ENCODE measurements at places on chromosomes 16 and 17.

DNA sequence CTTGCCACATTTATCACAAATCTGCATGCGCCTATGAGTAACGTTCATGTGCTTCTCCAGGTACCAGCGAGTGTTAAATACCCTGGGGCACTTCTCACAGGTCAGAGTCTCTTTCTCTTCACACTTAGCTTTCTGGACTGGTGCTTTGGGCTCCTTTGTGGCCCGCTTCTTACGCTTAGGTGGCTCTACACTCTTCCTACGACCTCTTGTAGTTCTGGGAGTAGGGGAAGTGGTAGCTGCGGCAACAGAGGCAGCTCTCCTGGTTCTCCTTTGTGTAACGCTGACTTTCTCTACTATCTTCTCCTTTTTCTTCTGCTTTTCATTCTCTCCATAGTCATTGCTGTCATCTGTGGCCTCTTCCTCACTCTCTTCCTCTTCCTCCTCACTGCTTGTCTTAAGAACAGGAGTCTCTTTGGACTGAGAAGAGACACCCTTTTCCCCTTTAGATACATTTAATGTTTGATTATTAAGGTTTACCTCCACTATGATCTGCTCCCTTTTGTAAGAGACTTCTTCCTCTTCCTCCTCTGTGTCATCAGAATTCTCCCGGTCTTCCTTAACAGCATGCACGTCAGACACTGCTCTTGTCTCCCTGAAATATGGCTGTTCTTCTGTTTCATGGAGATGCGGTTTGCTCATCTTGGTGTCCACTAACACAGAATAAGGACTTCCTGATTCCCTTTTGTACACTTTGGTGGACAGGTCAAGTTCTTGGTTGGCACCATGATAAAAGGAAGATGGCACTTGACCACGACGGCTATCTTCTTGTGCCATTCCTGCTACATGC, 45.0 kb downstream of the ZNF652 start:
- no peak for DNase-seq

DNA sequence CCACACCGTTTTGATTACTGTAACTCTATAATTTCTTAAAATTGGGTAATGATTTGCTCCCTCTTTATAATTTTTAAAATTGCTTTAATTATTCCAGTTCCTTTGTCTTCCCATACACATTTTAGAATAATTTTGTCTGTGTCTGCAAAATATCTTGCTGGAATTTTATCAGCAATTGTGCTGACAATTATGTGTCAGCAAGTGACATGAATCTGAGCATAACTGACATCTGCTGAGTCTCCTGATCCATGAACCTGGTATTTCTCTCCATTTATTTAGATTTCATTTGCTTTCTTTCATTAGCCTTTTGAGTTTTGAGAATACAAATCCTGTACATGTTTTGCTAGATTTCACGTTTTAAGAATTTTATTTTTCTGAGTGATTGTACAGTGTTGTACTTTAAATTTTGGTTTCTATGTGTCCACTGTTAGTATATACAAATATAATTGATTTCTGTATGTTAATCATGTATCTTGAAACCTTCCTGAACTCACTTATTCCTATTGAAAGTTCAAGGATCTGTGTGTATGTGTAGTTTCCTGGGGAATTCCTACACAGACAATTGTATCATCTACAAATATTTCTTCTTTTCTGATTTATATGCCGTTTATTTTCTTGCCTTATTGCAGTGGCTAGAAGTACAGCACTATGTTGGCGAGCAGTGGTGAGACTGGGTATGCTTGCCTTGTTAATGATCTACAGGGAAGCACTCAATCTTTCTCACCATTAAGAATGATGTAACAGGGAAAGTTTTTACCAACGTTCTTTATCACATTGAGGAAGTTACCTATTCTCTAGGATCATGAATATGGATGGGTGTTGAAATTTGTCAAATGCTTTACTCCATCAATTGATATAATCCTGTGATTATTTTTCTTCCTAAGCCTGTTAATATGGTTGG, 45.2 kb downstream of the N4BP1 start:
- no peak for DNase-seq

GRCh38 chr16:57675741-57676551, 7.8 kb downstream of the ADGRG3 start:
- DNase-seq: no peak

DNA sequence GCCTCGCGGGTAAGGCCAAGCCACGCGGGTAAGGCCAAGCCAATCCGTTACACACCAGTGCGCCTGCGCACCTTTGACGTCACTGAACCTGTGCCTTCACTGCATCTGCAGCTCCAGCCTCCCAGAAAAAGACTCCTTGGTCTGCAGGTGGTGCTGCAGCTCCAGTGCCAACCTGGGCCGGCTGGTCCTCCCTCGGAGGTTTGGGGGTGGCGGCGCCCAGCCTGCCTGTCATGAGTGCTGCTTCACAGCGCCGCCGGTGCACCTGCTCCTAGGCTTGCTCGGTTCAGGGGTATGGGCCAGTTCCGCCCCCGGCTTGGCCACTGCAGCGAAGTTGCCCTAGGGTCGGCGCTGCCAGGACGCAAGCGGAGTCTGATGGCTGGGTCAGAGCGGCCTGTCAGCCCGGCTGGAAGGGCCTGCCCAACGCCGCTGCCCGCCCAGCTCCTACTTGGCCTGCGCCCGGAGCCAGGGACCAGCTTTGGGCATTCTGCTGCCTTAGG, 146.6 kb downstream of the USP22 start:
- peak; percentile 13 for DNase-seq

DNA sequence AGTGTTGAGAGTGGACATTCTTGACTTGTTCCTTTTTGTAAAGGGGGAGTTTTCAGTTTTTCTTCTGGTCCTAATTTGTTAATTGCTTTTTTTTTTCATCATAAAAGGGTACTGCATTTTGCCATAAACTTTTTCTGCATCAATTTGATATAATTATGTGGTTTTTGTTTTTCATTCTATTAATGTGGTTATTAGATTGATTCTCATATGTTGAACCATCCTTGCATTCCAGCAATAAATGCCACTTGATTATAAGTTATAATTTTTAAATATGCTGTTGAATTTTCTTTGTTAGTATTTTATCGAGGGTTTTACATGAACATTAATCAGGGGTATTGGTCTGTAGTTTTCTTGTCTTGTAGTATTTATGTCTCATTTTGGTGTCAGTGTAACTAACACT, 87.2 kb upstream of the SMIM36 start:
- no peak for DNase-seq

DNA sequence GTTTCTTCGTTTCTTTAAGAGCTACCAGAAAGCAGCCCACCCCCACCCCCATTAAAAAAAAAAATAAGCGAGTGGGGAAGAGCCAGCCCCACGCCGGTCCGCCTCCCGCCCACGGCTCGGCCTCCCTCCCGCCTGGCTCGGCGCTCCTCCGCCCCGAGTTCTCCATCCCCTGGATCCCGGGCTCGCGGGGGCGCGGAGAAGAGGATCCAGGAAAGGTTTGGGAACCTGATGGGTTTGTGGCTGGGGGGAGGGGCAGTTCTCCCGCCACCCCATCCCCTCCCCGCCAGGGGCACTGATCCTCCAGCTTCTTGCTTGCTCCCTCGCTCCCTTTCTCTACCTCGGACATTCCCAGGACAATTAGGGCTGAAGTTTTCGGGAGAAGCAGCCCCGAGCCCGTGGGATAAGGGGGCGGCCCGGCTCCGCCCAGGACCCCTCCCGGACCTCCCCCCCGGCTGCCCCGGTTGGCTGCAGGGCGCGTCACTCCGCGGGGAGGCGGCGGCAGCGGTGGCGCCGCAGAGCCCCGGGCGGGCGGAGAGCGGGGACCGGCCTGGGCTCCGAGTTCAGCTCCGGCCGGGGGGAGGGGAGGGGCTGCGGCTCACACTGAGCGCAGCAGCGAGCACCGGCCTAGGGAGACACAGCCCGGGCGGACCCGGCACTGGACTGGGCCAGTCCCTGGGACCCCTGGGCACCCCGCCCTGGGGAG, 1.0 kb upstream of the SALL1 start:
- DNase-seq: no peak
